ENCODE measurements at places on chromosomes 5 and 9.

GRCh38 chr5:163347671-163348070 is 89.7 kb upstream of the CCNG1 start:
- peak; percentile 60 for DNase-seq

- DNase-seq, result no peak
These were observed 11.5 kb downstream of the DDX4 start for GRCh38 chr5:55749387-55749786.

- no peak for DNase-seq
These were observed 249.0 kb downstream of the MLLT3 start for GRCh38 chr9:20373263-20373662.

DNA sequence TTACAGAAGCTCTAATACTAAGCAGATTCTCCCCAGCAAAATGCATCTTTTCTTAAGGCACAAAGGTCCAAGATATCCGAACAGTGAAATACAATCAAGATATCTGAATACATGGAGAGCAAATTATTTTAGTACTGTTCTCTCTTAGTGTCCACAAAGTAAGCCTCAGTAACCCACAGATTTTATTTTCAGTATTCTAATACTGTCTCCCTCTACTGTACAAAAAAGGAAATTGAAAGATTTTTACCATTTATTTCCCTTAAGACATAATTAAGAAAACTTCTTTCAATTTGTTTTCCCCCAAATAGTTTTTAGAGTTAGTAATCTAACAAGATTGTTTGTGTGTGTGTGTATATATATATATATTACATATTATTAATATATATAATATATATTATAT is 24.7 kb upstream of the NOL6 start:
- no peak for DNase-seq

DNA sequence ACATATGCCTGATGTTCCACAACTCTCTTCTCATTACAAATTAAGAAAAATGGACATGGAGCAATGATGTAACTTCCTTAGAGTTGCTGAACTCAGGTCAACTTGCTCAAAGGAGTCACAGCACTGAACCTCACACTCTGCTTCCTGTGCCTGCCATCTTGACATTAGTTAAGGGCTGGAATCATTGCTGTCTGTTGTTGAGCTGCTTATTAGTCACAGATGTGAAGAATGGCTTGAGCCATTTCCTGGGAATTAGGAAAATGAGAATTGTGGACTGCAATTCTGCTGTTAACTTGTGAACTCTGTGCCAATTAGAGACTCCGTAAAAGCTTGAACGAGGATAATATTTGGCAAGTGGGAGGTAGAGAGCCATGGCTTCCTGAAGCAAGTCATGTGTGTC is 212.0 kb downstream of the ADAMTS12 start:
- DNase-seq, result no peak

GRCh38 chr9:37899041-37899440 is 4.9 kb downstream of the SLC25A51 start:
- DNase-seq, result no peak

DNA sequence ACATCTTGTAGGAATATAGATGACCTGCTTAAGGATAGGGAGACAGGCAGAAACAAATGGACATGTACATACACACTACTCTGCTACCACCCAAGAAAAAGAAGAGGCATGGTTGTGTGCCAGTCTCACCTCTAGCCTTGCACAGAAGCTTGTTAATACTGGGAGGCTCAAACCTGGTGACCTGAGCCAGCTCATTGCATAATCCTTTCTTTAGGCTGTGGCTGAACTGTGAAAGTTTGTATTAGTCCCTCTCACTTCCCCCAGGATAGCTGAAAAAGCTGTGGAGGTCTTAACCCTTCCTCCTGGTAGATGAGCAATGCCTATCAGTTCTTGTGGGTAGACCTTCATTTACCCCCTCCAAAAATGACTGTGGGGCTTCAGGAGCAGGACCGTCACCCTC is 28.7 kb downstream of the TPD52L3 start:
- DNase-seq, result no peak

GRCh38 chr5:175593794-175594193 is 64.1 kb upstream of the HRH2 start:
- DNase-seq, result no peak

DNA sequence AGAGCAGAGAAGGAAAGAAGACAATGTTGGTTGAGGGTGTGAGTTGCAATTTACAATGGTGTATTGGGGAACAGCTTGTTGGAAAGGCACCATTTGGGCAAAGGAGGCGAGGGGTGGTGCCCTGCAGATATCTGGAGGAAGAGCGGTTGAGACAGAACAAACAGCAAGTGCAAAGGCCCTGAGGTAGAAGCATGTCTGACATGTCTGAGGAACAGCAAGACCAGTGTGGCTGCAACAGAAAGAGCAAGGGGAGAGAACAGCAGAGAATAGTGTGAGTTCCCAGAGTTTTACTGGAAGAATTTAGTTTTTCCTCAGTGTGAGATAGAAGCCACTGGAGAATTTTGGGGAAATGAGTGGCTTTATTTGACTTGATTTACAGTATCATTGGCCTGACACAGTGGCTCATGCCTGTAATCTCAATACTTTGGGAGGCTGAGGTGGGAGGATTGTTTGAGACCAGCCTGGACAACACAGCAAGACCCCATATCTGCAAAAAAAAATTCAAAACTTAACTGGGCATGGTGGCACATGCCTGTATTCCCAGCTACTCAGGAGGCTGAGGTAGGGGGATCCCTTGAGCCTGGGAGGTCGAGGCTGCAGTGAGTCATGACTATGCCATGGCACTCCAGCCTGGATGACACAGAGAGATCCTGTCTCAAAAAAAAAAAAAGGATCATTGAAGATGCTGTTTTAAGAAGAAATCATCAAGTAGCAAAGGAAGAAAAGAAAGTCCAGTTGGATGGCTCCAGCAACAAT is 13.6 kb downstream of the CMBL start:
- no peak for DNase-seq

DNA sequence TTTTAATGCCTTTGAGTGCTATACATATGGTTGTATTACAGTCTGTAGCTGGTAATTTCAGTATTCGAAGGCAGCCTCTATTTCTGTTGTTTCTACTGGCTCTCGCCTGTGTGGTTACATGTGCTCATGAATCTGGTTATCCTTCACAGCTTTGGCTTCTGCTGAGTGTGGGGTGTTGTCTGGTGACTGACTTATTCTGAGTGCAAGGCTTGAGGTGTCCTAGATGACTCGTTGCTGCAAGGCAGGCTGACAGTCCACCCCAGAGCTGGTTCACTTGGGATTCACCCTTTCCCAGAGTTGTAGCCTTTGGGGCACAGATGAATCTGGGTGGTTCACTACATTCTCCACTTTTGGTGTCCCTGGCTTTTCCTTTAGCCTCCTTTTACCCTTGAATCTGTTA is 41.4 kb downstream of the PDE8B start:
- DNase-seq, result no peak

All from BE2C (cell line).